ENCODE measurements at places on chromosomes 6 and 20. TPM values are rescaled to one million over a fixed set of nuclear protein-coding genes. Genes with fewer than 3 reads are reported as not detected.

Gene GNMT
- polyA plus RNA-seq = 0.95 TPM

Gene HLA-DQA1
- polyA plus RNA-seq = 2.8 TPM

Gene OR2H1
- polyA plus RNA-seq = not detected

Gene EPHA7
- polyA plus RNA-seq = 49.3 TPM

Gene SNAP91
- polyA plus RNA-seq = 0.62 TPM

Gene C4A
- polyA plus RNA-seq = 15.7 TPM

Gene FAM162B
- polyA plus RNA-seq = 6.1 TPM

Gene SAMD5
- 17.5 TPM for polyA plus RNA-seq

Gene FAM83C
- 0.05 TPM for polyA plus RNA-seq

Gene CST7
- polyA plus RNA-seq = 0.38 TPM

DNA sequence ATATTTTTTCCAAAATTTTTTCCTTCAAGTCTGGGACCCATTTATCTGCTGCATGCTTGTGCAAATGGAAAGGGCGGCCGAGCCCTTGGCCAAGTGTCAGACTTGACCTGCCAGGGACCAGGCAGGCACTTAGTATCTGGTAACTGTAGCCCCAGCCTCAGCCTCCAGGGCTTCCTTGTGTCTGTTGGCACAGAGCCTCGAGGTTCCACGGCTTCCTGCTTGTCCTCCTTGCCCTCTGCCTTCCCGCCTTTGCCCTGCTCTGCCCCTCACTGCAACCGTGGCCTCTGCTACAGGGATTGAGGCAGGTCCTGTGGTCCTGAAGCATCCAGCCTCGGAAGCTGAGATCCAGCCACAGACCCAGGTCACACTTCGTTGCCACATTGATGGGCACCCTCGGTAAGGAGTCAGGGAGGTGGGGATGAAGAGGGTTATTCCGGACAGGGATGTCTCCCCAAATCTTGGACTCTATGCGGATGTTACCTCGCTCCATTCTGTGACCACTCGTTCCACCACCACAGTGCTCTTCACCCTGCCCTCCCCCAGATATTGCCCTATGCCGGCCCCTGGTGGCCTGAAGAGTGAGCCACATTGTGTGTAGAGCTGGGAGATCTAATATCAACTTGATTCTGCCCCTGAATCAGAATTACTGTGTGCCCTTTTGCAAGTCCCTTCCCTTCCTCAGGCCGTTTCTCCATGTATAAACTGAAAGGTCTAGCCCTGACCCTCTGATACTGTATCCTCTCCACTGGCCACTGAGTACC is 41.5 kb upstream of the SRF start:
- DNase-seq = no peak

- no peak for DNase-seq
Measured at GRCh38 chr20:63128367-63128766, 87.6 kb downstream of the YTHDF1 start.

DNA sequence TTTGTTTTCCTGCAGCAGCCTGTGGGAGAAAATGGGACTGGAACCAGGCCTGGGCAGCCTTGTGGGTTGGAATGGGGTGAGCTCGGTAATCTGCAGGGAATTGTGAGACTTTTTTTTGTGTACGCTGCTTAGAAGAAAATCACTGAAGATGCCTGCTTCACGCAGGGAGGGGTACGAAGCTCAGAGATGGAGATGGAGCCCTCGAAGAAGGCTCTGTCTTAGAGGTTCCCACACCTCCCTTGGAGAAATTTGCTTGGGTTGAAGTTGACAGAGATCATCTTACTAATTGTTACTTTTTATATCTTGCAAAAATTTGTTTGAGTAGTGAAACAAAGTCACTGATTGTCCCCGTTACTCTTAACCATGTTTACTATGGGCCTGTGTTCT is 894 bp downstream of the PYGB start:
- no peak for DNase-seq

DNA sequence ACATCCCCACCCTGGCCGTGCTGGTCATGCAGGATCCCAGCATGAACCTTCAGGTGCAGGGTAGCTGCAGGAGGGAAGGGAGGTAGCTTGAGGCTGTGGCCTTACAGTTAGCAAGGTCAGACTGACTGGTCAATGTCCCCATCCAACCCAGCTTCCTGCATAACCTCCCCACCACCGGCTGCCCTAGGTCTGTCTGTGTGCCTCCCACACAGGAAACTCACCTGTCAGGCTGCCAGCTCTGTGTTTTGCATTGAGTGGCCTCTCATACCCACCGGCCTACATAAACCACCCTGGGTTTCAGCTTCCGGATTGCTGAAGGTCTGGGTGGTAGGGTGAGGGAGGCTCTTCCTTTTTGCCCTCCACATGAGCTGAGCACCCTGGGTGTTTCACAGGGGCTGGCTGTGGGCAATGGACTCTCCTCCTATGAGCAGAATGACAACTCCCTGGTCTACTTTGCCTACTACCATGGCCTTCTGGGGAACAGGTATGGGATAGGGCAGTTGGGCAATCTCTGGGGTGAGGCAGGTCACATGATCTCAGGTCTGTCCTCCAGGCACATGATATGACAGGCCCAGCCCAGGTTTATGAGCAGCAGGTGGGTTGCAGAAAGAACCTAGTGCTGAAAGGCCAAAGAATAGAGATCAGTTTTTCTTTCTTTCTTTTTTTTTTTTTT is 1.8 kb downstream of the CTSA start:
- no peak for DNase-seq

DNA sequence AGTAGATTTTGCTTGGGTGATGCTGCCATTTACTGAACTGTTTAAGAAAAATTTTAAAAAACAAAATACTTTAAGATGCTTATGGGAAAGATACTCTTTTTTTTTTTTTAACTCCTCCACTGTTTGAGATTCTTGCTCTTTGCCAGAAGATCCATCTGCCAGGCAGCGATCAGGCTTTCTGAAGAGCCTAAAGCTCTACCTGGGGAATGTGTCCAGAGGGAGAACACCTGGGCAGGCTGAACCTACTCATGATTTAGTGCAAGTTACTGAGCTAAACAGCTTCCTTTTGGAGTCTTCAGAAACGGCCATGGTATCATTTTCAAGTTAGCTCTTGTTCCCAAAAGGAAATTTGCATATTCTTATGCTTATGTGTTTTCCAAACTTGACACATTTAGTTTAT is 23.5 kb upstream of the MLIP start:
- no peak for DNase-seq

GRCh38 chr6:42120895-42121865 is 21.2 kb downstream of the C6orf132 start:
- DNase-seq = no peak

DNA sequence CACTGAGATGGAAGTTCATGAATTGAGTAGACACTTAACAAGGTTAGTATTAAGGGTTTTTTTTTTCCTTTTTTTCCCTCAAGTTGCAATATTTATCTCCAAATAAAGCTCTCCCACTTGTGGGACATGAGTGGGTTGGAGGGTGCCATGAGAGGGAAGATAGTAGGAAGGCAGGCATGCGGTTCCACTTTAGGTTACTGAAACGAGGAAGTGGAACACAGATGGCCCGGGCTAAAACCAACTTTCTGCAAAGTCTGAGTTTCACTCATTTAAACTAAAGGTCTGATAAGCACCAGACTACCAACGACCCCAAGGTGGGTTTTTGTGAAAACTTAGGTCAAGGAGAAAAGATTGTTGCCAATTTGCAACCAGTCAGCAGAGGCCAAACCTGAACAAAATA is 42.2 kb downstream of the TBC1D7 start:
- no peak for DNase-seq

DNA sequence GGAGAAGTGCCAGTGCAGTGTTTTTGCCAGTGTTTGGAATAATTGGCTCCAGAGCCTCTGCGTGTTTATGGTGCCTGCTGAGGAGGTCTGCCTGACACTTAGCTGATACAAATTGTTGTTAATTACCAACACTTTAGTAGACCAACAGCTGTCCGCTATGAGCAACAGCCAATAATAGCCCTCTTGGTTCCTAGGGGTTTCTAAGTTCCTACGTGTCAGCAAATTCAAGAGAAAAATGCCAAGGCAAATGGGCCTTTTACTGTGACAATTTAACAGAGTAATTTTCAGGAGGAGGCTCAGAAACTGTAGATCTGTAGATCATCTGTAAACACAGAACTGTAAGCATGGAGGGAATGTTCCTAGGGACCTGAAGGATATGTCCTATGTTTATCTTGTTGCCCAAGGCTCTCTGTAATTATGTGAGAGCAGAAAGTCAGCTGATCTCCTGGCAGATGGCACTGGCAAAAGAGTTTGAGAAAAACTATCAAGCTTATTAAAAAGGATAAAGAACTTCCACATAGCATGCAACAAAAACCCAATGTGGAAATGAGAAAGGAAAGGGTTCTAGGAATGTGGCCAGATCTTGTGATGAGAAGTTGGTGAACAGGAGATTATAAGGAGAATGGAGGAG is 157.7 kb downstream of the GJA1 start:
- no peak for DNase-seq

DNA sequence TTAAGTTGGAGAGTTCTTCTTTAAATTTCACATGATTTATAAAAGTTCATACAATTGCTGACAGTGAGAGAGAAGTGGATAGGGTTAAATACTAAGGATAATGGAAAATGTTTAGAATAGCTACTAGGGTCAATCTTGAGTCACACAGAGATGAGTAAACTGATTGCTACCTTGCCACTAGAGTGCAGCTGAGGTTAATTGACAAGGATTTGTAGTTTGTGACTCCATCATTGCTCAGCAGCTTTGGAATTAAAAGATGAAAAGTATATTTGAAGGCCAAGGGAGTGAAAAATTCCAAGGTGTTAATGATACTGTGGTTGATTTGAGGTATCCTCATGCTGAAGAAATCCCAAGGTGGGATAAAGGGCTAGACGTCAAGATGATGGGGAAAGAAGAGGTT is 524.0 kb downstream of the UTRN start:
- DNase-seq = no peak

DNA sequence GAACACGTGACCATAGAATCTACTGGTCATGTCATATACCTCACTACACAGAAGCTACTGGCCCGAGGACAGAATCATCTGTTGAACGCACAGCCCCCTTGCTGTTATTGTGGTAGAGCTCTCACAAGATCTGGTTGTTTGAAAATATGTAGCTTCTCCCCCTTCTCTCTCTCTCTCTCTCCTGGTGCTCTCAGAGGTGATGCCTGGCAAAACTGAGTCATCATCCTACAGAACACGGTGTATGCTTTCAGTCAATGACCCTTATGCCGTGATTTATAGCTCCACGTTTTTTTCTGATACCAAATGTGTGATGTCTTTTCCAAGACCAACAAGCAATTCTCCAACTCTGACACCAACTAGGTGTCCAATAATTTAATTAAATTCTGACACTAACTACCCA is 13.0 kb upstream of the RBM24 start:
- DNase-seq = no peak

DNA sequence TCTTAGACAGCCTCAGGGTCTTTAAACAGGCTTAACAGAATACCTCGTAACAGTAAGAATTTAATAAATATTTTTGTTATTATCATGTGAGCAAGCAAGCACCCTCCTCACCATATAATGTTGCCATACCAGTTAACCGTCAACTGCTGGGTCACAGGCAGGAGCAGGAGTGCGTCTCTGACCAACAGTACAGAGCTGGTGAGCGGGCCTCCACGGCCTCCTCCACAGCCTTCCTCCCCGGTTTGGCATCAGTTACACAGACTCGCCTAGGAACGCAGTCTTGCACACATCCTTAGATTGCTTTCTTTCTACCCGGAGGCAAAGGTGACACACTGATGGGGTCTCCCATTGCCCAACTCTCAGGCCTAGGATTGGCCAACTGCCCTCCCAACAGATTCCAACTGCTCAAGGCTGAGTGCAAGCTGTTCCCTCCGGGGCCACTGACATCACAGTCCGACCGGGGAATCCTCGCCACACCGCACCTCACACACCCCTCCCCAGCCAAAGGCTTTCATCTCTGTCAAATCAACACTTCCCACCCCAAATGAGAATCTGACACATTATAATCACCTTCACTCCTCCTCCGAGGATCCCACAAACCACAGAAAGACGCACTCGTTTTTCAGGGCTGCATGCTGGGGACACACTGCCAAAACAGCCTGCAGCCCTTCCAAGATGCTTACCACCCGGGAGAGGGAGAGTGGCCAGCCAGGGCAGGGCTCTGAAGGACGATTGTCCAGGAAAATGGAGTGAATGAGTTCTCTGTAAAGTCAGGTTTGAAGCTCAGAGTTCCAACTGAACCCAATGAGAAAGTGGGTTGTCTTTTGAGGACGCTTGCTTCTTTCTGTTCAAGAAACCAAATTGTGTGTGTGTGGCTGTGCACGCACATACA is 63.2 kb downstream of the PDE10A start:
- no peak for DNase-seq

GRCh38 chr6:124026694-124027093 is 223.0 kb downstream of the NKAIN2 start:
- no peak for DNase-seq

- no peak for DNase-seq
Measured at GRCh38 chr20:53623134-53623453, 29.5 kb upstream of the ZNF217 start.

- no peak for DNase-seq
Measured at GRCh38 chr6:136148051-136148450, 102.1 kb downstream of the MTFR2 start.

- DNase-seq = no peak
Measured at GRCh38 chr6:144816936-144817335, 531.8 kb downstream of the UTRN start.

- no peak for DNase-seq
Measured at GRCh38 chr6:107728564-107728897, 95.6 kb downstream of the SCML4 start.

Data from renal cortex interstitium (tissue), 15 donors.